ENCODE measurements at places on chromosomes 2 and 18.

DNA sequence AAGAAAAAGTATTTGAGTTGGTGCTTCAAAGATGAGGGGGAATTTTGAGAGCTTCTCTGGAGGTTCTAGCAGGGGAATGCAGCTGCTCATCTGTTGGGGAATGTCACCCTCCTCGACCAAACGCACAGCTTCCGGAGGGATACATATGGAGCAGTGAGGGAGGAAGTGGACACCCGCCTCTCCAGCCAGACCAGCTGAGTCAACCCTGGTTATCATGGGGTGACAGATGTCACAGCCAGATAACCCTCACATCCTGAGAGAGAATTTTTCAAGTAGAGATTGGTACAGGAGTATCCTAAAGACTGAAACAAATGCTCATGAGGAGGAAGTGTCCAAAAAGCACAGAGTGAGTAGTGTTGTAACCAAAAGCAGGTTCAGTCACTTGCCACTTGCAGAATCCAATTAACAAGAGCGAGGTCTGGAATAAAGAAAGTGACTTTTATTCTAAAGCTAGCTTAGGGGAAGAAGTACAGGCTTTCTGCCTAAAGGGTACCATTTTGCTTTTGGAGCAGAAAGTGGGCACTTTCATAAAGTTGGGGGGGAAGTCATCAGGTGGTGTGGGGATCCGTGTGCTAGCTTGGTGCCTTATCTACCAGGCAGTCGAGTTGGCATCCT is 395.2 kb downstream of the RAD51AP2 start:
- no peak for DNase-seq

GRCh38 chr2:88606371-88607030 is 20.8 kb downstream of the EIF2AK3 start:
- no peak for DNase-seq

- no peak for DNase-seq
These were observed 23.3 kb upstream of the SIX3 start for GRCh38 chr2:44918095-44918775.

GRCh38 chr2:208674919-208675318 is 268.3 kb downstream of the PTH2R start:
- DNase-seq, result no peak

- no peak for DNase-seq
These were observed 2.9 kb upstream of the EML6 start for GRCh38 chr2:54720563-54720962.

GRCh38 chr2:29130295-29130694 is 15.1 kb downstream of the CLIP4 start:
- no peak for DNase-seq

DNA sequence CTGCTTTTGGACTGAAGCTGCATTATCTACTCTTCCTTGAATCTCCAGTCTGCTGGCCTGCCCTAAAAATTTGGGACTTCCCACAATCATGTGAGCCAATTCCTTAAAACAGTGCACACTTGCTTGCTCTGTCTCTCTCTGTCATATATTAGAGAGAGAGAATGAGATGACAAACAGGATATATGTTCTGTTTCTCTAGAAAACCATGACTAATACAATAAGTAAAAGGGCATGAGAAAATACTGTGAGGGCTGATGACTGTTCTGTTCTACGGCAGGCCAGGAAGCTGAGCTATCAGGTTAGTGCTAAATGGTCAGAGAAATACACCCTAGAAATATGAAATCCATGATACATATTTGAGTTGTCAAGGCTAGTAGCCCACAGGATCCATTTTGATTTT is 1896.8 kb upstream of the CELF4 start:
- no peak for DNase-seq

- DNase-seq, result no peak
These were observed 145.8 kb downstream of the BABAM2 start for GRCh38 chr2:28036307-28036706.

DNA sequence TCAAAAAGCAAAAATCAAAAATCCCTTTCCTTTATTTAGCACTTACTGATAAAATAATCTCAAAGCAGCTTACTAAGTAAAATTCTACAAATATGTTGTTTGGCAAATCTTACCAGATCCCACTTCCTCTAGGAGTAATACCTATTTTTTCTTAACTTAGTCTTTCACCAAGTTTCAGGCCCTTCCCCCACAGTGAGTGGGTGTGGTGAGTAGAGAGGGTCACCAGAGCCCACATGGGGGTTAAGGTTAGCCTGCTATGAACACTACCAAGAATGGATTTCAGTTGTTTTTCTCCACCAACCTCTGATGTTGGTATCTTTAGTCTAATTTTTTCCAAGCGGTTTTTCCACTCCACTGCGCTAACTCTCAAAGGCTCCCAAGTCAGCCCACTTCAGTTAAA is 23.2 kb downstream of the PIAS2 start:
- no peak for DNase-seq

DNA sequence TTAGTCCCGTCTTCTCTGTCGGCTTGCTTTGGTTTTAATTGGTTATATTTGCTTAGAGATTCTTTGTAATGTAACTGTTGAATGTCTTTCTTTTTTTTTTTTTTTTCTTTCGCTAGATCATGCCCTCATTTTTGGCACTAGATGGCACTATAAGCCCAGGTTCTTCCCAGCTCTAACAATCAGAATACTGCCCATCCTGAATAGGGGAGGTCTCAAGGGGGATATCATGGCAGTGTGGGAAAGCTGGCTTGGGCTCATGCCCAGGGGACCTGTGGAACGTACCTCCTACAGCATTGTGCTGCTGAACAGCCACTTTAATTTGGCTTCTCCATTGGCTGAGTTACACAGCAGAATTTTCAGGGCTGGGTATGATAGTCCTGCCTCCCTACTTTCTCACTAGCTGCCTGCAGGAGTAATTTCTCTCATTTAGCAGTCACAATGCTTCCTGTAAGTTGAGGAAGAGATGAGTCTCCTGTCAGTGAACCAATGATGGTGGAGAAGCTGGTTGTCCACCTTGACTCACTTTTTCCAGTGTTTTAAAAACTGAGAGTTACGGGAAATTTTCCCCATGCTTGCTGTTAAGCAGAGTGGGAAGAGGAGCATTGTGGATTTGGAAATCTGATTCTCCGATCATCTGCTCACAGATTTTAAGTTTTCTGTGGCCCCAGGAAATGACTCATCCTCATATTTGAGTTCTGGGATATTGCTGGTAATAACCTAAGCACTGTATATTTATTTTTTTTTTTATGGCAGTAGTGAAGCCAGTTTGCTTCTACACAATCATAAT is 47.2 kb downstream of the RAD51AP2 start:
- DNase-seq, result peak; percentile 7

GRCh38 chr18:73780218-73780617 is 367.4 kb downstream of the FBXO15 start:
- DNase-seq, result no peak

DNA sequence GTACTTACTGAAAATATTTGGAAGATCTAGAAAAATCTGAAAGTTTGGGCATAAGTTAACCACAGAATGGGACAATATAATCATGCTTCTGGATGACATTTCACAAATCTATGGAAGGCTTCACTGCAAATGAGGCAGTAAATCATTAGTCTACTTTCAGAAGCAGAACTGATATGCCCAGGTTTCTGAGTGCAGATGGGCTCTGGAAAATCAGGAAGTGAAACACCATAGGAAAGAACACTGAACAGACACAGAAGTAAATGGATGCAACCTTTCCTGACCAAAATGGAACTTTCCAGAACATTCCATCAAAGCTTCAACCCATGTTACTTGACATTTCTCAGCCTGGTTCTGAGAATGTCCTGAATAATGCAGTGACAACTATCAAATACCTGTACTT is 55.1 kb downstream of the KCNG3 start:
- no peak for DNase-seq

- DNase-seq, result no peak
These were observed 271.3 kb upstream of the PXDN start for GRCh38 chr2:2015646-2016045.

DNA sequence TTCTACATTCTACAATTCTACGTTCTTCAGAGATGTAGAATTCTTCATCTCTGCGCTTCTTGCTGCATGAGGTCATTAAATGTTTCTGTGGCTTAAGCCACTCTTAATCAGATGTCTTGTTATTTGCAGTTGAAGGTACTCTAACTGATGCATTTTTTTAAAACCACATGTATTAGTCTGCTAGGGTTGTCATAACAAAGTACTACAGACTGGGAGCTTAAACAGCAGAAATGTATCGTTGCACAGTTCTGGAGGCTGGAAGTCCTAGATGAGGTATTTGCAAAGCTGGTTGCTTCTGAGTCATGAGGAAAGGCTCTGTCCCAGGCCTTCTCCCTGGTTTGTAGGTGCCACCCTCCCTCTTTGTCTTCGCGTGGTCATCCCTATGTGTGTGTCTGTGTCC is 176.3 kb upstream of the GLI2 start:
- no peak for DNase-seq

DNA sequence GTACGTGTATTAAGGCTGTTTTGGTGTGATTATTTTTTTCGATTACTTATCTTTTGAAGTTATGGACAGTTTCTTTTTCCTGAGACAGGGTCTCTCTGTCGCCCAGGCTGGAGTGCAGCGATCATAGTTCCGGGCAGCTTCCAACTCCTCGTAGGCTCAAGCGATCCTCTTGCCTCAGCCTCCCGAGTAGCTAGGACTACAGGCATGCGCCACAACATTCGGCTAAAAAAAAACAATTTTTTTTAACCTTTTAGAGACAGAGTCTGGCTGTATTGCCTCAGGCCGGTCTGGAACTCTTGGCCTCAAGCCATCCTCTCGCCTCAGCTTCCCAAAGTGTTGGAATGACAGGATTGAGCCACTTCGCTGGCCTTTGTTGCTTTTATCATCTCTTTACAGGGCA is 945 bp downstream of the HAT1 start:
- no peak for DNase-seq

DNA sequence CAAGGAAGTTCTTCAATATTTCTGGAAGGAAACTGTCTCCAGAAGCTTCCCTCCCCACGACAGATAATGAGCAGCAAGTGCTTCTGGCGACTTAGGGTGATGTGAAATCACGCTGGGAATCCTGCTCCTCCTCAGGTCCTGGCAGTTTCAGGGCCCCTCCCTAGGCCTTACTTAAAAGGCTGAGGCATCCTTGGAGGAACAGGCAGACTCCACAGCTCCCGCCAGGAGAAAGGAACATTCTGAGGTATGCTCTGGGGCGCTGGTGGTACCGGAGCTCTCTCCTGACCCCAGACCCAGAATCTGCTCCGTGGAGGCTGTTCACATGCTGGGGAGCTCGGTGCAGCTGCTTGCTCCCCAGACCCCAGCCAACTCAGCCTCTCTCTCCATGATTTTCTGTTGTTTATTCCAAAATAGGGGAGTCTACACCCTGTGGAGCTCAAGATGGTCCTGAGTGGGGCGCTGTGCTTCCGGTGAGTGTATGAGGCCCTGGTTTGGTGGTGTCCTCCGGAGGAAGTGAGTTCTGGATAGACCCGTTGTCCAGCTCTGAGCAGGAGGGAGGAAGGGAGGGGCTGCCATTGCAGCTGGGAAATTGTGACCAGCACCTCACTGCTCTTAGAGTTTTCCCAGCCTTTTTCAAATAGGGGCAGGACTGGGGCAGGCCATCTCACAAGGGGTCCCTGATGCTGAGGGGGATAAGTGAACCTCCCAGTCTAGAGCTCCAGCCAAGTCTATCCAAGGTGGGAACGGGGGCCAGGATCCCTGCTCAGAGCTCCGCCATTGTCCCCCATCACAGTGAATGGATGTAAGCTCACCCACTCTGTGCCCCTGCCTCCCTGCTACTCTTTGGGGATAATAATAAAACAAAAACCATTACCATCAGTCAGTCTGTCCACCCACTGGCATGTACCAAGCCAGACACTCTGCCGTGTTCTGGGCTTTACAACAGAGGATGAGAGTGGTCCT is at the start of gene IL36RN:
Gene IL36RN (plus strand): TSS at position 201 of the 963 bp plus-strand sequence. CDS start 241 bp downstream, at position 442.
- no peak for DNase-seq

Measured in HuH-7 (cell line).